Esophagus squamous epithelium (tissue), 5 donors: ENCODE measurements at places on chromosomes 7 and 10.

- no peak for DNase-seq
These were observed 927.3 kb upstream of the ZNF722 start for GRCh38 chr7:63071396-63071795.

DNA sequence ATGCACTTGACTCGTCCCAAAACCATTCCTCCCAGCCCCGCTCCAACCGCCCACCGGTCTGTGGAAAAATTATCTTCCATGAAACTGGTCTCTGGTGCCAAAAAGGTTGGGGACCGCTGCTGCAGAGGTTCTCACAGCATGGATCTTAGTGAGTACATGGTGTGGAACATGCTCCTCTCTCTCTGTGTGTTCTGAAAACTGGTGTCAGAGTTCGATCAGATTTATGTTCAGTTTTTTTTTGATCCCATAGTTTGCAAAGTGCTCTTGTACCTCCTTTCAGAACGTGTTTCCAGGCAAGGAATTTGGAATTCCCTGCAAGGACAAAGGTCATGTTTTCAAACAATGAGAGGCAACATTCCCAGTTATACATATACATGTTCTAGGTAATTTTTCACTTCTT, 61.2 kb upstream of the FAM171A1 start:
- DNase-seq = no peak

GRCh38 chr10:34280599-34281374, 534.3 kb downstream of the PARD3 start:
- no peak for DNase-seq

- DNase-seq = no peak
These were observed 27.9 kb downstream of the SCART1 start for GRCh38 chr10:133481657-133482056.

GRCh38 chr7:6167004-6167551, 105.3 kb downstream of the CYTH3 start:
- DNase-seq = no peak

GRCh38 chr7:116687801-116688201, 15.8 kb downstream of the MET start:
- DNase-seq = no peak

GRCh38 chr7:102412548-102412947, 16.4 kb downstream of the PRKRIP1 start:
- no peak for DNase-seq

DNA sequence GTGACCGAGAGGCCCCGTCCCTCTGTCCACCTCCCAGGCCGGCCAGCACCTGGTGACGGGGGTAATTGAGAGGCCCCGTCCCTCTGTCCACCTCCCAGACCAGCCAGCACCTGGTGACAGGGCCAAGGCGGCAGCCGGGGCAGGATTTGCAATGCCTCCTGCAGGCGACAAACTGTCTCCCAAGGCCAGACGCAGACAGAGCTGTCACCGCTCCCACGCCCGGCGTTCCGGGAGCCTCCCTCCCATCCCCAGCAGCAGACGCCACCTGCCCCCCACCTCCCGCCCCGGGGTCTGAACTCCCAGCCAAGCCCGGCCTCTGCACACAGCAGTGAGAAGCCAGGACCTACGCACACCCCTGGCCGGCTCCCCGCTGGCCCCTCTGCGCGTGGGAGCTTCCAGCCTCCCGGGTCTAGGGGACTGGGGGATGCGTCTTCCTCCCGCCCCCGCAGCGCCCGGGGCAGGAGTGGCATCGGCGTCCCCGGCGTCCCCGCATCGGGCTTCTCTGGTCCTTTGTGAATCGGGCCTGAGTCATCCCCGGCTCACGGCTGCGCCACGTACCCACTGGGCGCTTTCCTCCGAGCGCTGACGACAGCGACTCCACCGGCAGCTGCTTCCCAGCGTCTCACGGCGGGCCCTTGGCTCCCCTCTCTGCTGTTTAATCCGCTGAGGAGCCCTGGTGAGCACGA, 95.1 kb upstream of the DIP2C start:
- DNase-seq = no peak

DNA sequence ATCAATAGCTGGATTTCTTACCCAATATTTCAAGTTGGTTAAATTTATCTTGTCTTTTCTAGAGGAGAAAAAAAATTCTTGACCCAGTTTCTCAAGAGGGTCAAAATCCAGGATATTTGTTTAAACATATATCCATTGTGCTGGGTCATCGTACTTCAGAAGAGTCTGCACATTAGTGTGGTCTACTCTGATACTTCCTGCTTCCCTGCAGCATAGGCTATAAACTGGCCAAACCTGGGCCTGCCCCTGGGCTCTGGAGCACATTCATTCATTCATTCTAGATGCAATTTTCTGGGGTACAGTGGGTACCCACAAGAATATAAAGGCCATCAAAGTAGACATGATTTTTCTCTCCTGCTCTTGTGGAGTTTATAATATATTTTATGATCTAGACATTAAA, 142.1 kb upstream of the WNT16 start:
- no peak for DNase-seq

- no peak for DNase-seq
These were observed 70.4 kb downstream of the FAM171A1 start for GRCh38 chr10:15300697-15301096.

- no peak for DNase-seq
These were observed 466.0 kb upstream of the GHITM start for GRCh38 chr10:83673316-83673715.
